Fibroblast of gingiva (primary cell): ENCODE measurements at places on chromosomes 3 and 15.
A peak's percentile ranks its signal among the peaks of the same experiment; 100 is the strongest.

GRCh38 chr3:129304962-129305222 lies 26.2 kb downstream of the HMCES start:
- no peak for DNase-seq

DNA sequence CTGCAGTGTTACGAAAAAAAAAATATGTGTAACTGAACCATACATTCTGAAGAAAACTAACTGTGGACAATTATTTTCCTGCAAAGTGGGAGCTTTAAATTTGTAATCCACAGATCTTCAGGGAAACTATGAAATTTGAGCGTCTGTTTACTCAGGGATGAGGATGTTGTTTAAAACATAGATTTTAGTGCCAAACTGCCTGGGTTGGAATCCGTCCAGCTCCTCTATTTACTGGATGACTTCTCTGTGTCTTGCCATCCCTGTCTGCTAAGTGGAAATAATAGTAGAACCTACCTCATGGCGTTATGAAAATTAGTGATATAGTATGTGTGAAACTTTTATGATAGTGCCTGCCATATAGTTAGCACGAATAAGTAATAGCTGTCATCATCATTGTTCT lies 666.5 kb downstream of the SQOR start:
- DNase-seq: no peak

GRCh38 chr3:65196663-65197062 lies 508.9 kb upstream of the ADAMTS9 start:
- DNase-seq: no peak

DNA sequence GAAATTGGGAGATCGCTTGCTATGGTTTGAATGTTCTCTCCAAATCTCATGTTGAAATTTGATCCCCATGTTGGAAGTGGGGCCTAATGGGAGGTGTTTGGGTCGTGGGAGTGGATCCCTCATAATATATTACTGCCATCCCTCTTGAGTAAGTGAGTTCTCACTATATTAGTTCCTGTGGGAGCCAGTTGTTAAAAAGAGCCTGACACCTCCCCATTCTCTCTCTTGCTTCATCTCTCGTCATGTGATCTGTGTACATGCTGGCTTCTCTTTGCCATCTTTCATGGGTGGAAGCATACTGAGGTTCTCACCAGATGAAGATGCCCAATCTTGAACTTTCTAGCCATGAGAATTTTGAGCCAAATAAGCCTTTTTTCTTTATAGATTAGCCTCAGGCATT lies 43.0 kb upstream of the IL20RB start:
- DNase-seq: no peak

DNA sequence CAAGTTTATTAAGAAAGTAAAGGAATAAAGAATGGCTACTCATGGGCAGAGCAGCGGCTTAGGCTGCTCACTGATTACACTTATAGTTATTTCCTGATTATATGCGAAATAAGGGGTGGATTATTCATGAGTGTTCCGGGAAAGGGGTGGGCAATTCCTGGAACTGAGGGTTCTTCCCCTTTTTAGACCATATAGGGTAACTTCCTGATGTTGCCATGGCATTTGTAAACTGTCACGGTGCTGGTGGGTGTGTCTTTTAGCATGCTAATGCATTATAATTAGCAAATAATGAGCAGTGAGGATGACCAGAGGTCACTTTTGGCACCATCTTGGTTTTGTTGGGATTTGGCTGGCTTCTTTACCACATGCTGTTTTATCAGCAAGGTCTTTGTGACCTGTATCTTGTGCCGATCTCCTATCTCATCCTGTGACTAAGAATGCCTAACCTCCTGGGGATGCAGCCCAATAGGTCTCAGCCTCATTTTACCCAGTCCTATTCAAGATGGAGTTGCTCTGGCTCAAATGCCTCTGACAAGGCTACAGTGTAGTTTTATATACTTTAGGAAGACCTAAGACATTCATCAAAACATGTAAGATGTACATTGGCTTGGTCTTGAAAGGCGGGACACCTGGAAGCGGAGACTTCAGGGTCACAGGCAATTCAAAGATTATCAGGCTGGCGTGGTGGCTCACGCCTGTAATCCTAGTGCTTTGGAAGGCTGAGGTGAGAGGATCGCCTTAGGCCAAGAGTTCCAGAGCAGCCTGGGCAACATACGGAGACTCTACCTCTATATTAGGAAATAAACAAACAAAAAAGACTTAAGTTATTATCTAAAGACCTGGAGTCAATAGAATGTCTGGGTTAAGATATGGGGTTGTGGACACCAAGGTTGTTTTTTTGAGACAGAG lies 3.2 kb upstream of the BLOC1S6 start:
- no peak for DNase-seq

GRCh38 chr3:100869787-100870186 lies 123.4 kb downstream of the ABI3BP start:
- peak; percentile 95 for DNase-seq

- DNase-seq: no peak
Observed at GRCh38 chr3:13202744-13203397, 129.6 kb upstream of the IQSEC1 start.
